ENCODE measurements at places on chromosomes 2 and 18.

DNA sequence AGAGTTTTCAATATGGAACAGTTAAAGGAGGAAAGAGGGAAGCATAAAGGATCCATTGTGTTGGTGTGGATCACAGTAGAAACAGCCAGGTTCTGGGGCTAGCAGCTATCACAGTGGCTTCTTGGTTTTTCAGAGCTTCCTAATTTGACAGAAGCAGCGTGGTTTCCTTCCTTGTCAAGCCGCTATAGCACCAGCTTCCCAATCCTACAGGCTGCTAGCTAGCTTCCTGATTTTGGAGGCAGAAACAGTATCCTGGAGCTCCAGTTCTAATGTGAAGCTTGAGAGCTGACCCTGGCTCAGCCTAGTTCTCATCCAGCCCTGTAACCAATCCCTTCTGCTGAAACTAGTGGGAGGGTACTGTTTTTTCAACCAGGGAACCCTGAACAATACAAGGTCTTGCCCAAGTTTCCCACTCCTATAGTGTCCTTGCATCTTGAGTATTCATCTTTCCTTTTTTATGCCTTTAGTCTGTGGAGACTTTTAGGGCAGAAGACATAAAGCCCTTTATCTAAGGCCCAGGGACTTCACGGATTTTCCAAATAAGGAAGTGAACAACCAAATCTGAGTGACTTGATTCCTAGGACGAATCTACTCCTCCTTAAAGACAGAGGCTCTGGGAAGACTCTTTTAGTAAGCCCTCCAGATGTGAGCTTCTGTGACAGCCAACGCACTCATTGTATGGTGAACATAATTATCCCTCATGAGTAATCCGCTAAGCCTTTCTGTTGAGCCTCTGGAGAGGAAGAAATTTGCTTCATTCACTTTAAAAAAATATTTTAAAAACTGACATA lies 33.8 kb downstream of the CCDC93 start:
- DNase-seq, result peak; percentile 15

- DNase-seq, result no peak
These were observed 256.7 kb downstream of the DCDC2C start for GRCh38 chr2:3960106-3960505.

DNA sequence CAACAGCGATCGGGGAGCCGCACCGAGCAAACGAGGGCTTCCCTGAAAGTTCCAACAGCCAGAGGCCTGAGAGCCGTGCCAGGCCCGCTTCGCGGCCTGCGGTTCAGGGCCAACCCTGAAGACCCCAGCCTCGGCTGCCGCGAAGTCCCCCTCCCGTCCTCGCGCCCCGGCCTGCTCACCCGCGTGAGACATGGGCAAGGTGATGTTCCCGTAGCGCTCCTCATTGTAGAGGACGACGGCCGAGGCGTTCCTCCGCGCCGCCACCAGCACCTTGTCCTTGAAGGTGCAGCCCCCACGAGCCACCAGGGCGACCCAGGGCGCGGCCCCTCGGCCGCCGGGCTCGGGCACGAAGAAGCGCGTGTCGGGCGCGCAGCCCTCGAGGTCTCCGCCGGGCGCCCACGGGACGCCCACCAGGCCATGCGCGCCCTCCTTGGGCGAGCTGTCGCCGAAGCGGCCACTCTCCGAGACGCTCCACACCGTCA lies 510 bp downstream of the RNF149 start:
- no peak for DNase-seq

DNA sequence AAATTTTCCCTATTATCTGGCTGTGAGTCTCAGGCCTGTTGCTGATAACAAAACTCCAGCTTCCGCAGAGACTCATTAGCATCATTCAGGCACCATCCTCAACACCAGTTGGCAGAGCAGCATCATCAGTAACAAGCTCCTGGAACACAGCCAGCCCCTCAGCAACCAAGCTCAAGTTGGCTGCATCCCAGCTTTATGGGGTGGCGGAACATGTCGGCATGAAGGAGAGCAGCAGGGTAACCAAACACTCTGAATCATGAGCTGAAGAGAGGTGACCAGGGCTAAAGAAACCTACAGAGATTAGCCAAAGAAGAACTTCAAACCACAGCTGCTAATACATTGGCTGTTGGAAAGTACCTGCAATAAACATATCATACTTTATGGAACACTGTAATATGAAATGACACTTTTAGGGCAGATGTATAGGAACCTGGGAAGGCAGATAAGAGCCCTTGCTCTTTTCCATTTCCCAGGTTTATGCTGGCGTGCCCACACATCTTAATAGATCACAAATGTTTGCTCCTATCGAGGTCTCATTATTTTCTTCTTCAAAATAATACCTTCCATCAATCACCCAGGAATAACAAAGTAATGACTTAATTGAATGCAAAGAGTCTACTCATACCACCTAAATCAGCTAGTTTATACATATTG lies 63.8 kb downstream of the PDE11A start:
- DNase-seq, result no peak

DNA sequence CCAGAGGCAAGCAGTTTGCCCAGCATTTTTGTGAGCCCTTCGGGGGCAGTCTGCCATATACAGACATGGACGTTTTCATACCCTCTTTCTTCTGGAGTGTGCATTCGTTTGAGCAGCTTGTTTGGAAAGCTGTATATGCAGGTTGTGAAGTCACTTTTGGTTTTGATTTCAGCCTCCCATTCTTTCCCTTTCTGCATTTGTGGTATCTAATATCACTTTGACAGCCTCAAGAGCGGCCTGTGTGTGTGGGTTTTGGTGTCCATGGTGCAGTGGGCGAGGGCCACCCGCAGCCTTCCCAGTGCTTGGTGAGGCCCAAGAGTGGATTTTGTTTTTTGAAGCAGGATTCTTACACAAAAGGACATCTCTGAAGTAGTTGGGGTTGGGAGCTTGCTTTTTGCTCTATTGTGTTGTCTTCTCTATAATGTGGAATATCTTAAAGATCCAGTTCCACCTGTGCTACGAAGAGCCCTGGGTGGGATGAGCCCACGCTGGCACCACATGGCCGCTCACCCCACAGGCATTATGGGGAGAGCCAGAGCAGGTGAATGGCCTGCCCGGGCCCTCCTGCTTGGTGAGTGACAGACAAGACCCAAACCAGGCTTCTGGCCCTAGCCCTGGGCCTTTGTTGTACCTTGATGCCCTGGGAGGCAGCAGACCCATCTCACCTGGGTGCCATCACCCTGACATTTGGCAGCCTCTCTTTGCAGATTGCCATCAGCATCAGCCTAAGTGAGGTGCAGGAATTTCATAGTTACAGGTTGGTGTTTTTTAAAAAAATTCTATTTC lies 29.5 kb downstream of the INPP4A start:
- DNase-seq, result no peak

- DNase-seq, result peak; percentile 91
These were observed 36.5 kb downstream of the GALM start for GRCh38 chr2:38702413-38702812.

GRCh38 chr2:6444514-6444913 lies 421.2 kb downstream of the CMPK2 start:
- DNase-seq, result no peak

GRCh38 chr2:120783371-120783791 lies 47.7 kb downstream of the GLI2 start:
- DNase-seq, result no peak

DNA sequence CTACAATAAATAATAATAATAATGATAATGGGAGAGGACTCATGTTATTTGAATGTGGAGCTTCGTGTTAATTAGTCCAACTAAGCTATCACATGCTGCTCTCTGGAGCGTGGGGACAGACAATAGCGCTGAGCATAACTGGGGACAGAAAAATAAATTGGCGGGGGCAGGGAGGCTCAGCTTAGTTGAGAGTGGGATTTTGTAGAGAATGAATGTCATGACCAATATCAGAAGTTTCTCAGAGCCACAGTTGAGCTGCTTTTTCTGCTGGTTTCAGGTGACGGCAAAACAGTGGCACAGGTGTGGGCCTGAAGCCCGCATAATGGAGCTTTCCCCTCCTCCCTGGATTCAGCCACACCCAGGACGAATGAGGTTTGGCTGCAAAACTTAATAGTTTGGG lies 111.1 kb upstream of the CAB39 start:
- no peak for DNase-seq

- no peak for DNase-seq
These were observed 42.6 kb downstream of the GALNT1 start for GRCh38 chr18:35624146-35624545.

GRCh38 chr2:13539296-13539695 lies 822.6 kb downstream of the TRIB2 start:
- DNase-seq, result no peak

DNA sequence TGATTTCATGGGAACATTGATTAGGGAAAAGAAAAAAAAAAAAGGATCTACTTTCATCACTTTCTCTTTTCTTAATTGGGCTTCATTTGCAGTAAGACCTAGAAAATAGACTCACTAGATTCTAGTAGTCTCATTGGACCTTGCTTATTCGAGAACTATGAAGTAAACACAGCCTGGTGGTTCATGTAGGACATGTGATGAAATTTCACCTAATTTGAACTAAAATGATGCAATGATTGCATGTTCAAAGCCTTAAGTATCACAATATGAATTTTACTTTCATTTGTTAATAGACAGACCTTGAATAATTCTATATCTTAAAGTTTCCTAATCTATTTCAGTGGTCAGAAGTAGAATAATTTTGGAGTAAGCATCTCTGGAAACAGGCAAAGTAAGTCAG lies 688.9 kb upstream of the NRXN1 start:
- no peak for DNase-seq
